ENCODE measurements at places on chromosomes 1 and 21.
A peak's percentile ranks its signal among the peaks of the same experiment; 100 is the strongest.

- no peak for DNase-seq
Observed at GRCh38 chr1:190328361-190328760, 149.3 kb downstream of the BRINP3 start.

DNA sequence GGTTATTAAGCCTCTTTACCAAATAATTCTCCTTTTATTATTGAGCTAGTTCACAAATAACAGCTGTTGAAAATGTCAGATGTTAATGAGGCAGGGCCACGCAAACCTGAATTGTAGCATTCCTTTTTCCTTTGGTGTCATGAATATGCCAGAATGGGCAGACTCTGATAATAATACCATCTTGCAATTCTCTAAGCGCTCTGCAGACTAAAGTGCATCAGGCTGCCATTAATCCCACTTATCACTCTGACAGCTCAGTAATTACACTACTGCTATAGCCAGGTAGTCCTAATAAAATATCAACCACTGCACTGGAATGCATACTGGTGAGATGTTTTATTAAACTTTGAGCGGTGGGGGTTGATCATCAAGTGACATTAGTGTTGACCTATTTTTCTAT is 177.7 kb downstream of the DPYD start:
- DNase-seq = no peak

- DNase-seq = no peak
Observed at GRCh38 chr1:3457910-3458883, 3.7 kb downstream of the ARHGEF16 start.

- DNase-seq = peak; percentile 96
Observed at GRCh38 chr21:44338971-44339910, at the start of gene CFAP410. CFAP410 (minus strand) TSS chr21:44339390; CDS start chr21:44339194, 196 bp downstream.

DNA sequence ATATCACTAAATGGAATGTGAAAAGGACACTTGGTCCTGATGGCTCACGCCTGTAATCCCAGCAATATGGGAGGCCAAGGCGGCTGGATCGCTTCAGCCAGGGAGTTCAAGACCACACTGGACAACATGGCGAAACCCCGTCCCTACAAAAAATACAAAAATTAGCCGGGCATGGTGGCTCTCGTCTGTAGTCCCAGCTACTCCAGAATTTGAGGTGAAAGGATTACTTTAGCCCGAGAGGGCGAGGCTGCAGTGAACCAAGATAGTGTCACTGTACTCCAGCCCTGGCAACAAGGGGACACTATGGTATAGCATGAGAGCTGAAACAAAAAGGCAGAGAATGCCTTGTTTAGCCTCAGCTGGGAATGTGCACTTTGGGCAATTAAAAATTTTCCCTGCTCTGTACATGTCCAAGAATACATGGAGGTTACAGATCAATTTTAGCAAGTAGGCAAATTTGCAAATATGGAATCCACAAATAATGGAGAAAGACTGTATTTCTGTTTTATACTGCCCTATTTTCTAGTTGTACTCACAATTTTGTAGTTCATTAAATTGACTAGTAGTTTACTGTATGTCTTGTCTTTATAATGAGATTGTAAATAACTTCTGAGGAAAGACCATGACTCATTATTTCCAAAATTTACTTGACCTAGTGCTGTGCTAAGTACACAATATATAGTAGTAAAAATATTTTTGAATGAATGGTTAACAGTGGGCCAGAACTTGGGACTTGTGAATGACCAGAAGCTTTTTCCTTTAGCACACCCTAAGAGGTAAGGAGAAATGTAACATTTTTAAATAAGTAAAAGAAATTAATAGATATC is 2.0 kb upstream of the ANGEL2 start:
- no peak for DNase-seq

DNA sequence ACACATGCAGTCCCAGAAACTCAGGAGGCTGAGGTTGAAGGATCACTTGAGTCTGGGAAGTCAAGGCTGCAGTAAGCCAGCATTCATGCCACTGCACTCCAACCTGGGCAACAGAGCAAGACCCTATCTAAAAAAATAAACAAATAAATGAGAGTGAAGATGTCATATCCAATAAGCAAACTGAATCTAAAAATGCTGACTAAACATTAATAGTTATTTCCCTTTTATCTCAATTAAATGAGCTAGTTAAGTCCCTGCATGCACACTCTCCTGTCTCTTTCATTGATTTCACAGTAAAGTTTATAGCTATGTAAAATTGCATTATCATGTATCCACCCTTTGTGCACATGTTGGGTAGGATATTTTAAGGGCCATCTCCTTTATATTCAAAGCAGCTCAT is 81.1 kb upstream of the L1TD1 start:
- no peak for DNase-seq

- DNase-seq = no peak
Observed at GRCh38 chr1:2628191-2628932, 4.5 kb downstream of the MMEL1 start.

- no peak for DNase-seq
Observed at GRCh38 chr1:27517907-27518718, 28.1 kb upstream of the WASF2 start.

DNA sequence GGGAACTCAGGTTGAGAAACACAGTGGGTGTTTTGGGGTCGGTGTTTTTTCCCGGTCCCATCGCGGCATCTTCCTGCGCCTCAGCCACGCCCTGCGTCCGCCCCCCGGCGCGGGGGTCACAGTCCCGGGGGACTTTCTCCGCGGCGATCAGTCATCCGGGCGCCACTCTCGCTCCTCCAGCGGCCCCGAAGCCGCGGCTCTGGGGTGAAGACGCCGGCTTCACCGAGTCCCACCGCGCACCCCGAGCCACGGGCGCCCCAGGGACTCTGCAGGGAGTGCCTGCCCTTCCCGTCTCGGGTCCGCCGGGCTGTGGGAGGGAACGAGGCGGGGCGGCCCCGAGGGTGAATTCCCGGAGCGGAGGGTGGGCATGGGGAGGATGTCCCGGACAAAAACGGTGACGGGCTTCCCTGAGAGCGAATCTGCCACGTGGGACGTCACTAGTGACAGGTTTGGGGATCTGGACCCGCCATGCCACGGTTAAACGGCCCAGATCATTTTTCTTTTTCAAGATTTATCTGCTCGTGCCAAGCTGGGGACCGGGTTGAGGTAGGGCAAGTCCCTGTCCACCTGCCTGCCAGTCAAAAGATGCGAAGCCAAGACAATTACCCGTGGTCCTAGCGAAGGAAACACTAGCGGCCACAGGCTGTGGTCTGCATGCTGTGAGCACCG is 717 bp upstream of the BATF3 start:
- DNase-seq = peak; percentile 78

GRCh38 chr1:40344597-40344996 is 27.5 kb upstream of the COL9A2 start:
- peak; percentile 14 for DNase-seq

- DNase-seq = no peak
Observed at GRCh38 chr1:175385316-175385715, 192.7 kb upstream of the KIAA0040 start.

DNA sequence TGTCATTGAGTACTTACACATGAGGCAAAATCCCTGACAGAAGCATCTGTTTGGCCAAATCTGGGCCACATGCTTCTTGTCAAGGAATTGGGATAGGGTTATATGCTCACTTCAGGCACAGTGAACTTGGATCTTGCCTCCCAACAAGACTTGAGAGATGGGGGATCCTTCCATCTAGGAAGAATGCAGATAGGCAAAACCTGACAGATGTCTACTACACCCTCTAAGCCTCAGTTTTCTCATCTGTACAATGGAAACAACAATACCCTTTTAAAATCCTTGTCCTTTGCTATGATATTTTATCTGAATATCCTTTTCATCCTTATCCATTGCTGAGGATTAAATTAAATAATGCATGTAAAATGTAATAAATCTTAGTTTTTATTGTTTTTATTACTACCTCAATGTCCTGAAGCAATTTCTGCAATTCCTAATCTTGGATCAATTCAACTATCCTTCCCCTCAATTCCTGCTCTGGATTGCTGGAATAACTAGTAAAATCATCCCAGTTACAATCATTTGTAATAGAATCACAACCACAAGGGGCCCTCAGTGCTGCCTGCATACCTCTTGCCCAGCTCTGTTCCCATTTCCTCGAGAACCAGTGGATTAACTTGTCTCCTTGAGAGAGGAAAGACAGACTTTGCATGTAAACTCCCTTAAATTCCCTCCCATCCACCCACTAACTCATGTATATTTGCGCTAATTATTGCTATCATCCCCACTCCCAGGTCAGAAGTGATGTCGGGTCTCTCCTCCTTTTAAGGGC is 8.1 kb upstream of the XPR1 start:
- no peak for DNase-seq

DNA sequence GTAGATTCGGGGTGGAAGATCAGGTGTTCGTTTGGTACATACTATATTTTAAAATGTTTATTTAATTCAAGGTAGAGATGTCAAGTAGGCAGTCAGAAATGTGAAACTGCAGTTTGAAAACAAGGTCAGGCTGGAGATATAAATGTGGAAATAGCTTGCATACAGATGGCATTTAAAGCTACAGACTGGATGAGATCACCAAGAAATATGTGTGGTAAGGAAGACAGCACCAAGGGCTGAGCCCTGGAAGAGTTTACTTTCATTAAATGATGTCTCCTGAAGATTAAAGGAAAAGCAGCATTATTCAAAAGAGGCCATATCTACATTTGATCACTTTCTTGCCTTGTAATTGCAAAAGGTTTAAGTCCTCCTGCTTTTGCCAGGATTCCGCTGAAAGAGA is 271.3 kb downstream of the PTBP2 start:
- DNase-seq = no peak

DNA sequence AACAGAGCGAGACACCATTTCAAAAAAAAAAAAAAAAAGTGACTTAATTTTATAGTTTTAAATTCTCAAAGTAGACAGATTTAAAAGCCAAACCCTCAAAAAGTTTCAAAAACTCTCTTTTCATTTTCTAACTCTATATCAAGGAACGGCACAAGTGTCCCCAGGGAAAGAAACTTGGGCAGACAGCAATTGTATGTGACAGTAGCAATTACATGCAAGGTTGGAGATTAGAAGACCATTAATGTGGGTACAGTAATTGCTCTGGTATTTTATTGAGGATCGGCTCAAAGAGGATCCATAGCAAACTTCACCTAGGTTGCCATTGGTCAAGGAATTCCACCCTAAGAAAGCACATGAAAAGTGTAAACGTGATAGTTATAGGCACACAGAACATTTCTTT is 46.2 kb downstream of the ACBD6 start:
- no peak for DNase-seq

- DNase-seq = no peak
Observed at GRCh38 chr1:27571439-27572018, 32.4 kb downstream of the AHDC1 start.

DNA sequence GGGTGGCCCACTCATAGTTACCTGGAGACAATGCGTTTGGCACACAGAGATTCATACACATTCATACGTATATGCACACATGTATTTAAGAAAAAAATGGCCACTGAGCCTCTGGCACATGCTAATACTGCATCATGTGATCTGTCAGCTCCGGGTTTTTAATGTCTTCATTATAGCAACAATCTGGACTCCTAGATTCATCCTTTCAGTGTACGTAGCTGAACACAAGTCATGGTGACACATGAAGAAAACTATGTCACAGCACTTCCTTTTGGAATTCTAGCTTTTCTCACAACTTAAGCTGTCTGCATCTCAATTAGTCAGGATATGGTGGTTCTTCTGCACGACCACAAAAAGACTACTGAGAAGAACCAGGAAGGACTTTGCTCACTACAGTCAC is 24.7 kb downstream of the HSF2BP start:
- DNase-seq = no peak

GRCh38 chr21:36156815-36157670 is at the start of gene DOP1B:
DOP1B (plus strand) TSS chr21:36156824; CDS start chr21:36164734, 7,910 bp downstream.
- peak; percentile 27 for DNase-seq

DNA sequence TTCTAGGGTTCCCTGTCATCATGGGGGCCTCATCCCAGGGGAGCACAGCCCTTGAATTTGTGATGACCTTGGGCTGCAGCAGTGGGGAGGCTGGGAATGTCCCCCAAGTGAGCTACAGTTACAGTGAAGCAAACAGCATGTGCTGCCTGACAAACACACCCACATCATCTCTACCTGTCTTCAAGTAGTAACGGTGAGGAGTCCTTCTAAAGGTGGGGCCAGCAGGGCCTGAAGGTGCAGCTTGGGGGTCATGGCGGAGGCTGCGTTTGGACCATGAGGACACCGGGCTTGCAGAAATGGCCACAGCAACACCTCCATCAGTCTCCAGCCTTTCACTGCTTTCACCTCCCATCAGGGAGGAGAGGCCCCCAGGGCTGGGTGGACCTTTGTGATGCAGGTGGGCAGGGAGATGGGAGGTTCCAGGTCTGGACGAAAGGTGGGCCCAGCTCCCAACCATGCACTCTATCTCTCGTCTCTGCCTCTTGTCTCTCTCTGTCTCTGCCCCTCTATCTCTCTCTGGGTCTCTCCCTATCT is 55.7 kb downstream of the WNT9A start:
- DNase-seq = no peak

- no peak for DNase-seq
Observed at GRCh38 chr1:39288735-39289465, 84.4 kb downstream of the MACF1 start.

DNA sequence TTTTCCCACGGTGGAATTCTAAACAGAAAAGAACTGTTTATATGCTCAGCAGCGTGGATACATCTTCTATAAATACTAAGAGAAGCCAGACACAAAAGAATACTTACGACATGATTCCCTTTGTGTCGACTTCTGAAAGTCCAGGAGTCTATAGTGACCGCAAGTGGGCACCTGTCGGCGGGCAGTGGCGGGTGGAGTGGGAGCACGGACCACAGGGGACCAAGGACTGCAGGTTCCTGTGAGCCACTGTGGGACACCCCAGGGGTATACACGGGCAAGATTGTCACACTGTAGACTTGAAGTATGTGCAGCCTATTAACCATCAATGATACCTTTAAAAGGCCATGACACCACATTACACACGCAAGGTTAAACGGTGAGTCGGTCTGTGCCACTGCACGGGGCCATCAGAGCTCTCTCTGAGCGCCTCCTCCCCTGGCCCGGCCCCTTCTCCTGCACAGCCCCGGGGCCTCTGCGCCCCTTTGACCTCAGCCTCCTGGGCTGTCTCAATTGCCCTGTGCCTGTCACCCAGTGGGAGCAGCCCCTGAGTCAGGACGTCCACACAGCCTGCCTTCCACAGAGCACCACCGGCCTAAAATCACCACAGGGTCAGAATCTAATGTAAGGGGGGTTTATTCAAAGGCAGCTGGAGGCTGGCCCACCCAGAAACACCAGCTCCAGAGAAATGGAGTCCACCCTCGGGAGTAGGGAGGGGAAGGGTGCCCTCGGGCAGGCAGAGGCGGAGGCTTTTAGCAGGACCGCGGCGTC is 90.0 kb upstream of the COL6A1 start:
- no peak for DNase-seq

DNA sequence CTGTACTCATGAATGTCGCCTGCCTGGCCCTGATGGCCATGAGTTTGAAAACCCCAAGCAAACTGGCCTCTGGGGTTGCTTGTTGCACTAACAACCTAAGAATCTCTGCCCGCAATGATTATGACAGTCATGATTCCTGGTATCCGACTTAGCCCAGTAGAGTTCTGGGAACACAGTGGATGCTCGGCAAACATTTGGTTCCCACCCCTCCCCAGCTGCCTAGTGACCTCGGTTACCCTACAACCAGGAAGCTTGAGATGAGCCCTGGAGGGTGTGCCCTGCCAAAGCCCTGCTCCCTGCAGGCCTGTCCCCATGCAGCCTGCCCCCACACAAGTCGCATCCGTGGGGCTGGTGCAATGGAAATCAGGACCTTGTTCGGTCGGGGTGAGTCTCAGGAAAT is 76.0 kb upstream of the ZBTB40 start:
- no peak for DNase-seq

GRCh38 chr21:36798491-36798890 is 99.6 kb downstream of the SIM2 start:
- DNase-seq = no peak

All from activated CD4-positive, alpha-beta T cell treated with anti-CD3 and anti-CD28 coated beads, Interleukin-2, Interleukin-6, amounts not matched to agents 100 ng/mL and 50 ng/mL, durations not matched to agents 16 hours and 8 hours (primary cell).